Fibroblast of skin of left quadriceps (primary cell): ENCODE measurements at places on chromosomes 3 and 15.

DNA sequence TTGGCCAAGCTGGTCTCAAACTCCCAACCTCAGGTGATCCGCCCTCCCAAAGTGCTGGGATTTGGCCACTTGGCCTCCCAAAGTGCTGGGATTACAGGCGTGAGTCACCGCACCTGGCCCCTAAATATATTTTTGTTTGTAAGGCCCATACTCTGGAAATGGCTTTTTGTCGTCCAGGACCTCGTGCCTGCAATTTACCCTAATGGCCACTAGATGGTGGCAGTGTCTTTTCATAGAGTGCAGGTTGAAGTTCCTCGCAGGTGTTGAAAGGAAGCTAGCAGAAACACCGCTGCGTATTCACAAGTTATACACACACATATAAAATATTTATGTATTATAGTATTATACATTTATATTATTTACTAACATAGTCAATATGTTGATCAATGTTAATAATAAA is 97.2 kb downstream of the LRTM1 start:
- no peak for DNase-seq

DNA sequence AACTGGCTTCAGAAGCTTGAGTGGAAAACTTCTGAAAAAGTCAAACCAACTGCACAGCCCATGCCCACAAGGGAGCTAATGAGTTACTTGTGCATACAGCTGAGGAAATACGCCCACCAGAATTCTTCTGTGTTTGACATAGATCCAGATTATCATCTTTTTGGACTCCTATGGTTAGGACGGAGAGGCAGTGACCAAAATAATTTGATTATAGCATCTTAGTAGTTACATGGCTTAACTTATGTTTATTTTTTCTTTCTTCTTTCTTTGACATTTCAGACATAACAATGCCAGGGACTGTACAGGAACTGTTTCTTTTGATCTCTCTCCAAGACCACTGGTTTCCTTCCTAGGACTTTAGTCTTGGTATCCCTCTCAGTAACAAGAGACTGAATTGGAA is 246.1 kb upstream of the RASGRP1 start:
- DNase-seq = no peak

GRCh38 chr3:195007766-195008165 is 263.2 kb downstream of the XXYLT1 start:
- no peak for DNase-seq

DNA sequence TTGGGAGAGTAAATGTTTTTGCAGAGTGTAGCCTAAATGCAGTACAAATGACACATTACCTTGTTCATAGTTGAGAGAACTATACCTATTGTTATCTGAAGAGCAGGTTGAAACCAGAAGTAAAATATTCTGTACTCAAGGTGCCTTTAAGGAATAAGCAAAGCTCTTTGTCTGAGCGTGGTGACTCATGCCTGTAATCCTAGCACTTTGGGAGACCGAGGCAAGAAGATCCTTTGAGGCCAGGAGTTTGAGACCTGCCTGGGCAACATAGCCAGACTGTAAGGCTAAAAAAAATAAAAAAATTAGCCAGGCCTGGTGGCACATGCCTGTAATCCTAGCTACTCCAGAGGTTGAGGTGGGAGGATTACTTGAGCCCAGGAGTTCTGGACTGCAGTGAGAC is 2.2 kb upstream of the RNF13 start:
- DNase-seq = no peak

DNA sequence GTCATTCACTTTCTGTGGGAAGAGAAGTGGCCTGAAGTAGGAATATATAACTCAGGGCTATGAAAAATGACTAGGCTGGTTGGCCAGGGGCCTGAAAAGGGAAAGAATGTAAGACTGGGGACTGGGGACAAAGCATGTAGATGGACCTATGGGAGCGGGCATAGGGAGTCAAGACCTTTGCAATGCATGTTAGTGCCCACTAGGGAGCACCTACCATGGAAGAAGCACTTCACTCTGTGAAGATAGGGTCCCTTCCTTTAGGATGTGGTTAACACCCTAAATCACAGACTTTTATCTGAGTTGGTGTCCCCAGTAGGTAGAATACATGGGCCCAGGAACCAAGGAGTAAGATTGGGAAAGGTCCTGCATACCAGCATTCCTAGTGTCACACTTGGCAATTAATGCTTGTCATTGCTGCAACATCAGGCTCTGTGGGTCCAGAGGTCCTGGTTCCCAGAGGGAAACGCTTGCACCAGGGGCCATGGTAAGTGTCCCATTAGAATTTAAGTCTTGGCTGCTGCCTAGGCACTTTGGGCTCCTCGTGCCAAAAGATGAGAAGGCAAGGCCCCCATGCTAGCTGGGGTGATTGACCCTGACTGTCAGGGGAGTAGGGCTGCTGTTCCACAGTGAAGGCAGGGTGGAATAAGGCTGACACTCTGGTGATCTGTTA is 79.6 kb downstream of the CRYGS start:
- no peak for DNase-seq

DNA sequence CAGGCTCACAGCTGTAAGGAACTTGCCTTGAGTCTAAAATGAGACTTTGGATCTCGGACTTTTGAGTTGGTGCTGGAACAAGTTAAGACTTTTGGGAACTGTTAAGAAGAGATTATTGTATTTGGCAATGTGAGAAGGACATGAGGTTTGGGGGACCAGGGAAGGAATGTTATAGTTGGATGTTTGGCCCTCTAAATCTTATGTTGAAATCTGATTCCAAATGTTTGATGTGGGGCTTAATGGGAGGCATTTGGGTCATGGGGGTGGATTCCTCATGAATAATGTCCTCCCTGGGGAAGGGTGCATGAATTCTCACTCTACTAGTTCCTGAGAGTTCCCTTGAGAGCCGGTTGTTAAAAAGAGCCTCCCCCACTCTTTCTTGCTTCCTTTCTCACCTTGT is 18.5 kb upstream of the CHCHD6 start:
- DNase-seq = no peak
